ENCODE measurements at places on chromosomes 2 and 18.
A peak's percentile ranks its signal among the peaks of the same experiment; 100 is the strongest.

- DNase-seq, result no peak
Measured at GRCh38 chr18:70663141-70663540, 374.3 kb downstream of the SOCS6 start.

DNA sequence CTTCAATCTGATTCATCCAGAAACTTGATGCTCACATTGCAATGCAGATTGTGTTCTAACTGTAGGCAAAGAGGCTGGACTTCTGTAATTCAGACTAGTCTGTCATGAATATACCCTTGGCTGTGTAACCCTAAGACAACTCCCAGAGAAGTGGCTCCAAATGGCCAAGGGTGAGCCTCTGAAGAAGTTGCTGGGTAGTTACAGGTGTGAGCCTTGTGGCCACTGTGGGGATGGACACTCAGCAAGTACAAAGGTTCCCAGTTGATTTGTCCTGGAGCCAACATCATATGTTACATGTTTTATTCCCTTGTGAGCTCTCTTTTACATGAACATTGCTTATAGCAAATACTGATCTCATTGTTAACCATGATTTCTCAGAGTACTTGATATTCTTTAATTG lies 94.8 kb upstream of the KCNJ3 start:
- no peak for DNase-seq

GRCh38 chr2:61733563-61733962 lies 120.3 kb downstream of the FAM161A start:
- DNase-seq, result no peak

DNA sequence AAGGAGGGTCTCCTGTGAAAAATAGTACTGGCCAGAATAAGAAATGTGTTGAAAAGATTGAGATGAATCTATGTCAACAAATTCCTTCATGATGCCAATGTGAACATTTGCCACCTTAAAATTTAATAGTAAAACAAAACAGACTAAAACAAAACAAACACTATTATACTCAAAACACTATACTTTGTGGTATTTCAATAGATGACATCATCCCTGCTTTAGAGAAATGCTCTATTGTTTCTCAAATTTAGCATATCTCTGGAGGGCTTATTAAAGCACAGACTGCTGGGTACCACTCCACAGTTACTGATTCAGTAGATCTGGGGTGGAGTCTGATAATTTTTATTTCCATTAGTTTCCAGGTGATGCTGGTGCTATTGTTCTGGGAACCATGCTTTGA lies 579.4 kb upstream of the FAM98A start:
- DNase-seq, result no peak

GRCh38 chr18:58263055-58263957 lies 219.3 kb downstream of the NEDD4L start:
- no peak for DNase-seq

GRCh38 chr2:234632527-234633391 lies 135.9 kb upstream of the ARL4C start:
- no peak for DNase-seq

DNA sequence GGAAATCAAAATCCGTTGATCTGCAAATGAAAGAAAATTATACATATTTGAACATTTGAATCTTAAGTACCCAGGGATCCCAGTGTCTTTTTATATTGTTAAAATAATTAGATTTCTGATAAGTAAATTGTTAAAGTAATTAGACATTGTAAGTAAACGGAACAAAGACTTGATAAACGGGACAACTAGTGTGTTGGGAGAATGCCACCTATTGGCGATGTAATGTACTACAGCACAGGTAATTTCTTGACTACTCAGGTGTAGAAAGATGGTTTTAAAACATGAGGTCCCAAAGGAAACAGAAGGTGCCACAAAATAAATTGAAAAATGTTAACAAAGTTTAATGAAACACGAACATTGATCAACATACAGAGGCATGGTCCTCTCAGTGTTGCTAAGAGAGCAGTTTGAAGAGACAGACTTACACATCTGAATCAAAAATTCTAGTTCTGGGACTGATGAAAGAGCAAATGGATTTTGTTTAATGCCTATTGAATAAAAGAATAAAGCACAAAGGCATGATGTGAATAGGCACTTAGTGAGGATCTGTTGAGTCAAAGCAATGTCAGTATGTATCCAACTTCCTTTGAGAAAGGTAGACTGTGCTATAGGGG lies 103.4 kb upstream of the RASGRP3 start:
- DNase-seq, result peak; percentile 42
